T-helper 17 cell (primary cell): ENCODE measurements at places on chromosomes 5 and 9. TPM values are rescaled to one million over a fixed set of nuclear protein-coding genes. Genes with fewer than 3 reads are reported as not detected.

GRCh38 chr5:96141749-96142148 is 180.1 kb upstream of the ELL2 start:
- no peak for DNase-seq

Gene GNA14
- total RNA-seq = not detected

Gene TCF7
- total RNA-seq = 405 TPM

Gene FGFR4
- 1.4 TPM for total RNA-seq
